ENCODE measurements at places on chromosomes 1 and 21.

GRCh38 chr1:29664711-29665110, 428.4 kb downstream of the PTPRU start:
- no peak for DNase-seq

GRCh38 chr1:58585166-58585565, 8.1 kb upstream of the TACSTD2 start:
- no peak for DNase-seq

- DNase-seq = no peak
Measured at GRCh38 chr1:202982715-202983430, 15.8 kb upstream of the CYB5R1 start.

DNA sequence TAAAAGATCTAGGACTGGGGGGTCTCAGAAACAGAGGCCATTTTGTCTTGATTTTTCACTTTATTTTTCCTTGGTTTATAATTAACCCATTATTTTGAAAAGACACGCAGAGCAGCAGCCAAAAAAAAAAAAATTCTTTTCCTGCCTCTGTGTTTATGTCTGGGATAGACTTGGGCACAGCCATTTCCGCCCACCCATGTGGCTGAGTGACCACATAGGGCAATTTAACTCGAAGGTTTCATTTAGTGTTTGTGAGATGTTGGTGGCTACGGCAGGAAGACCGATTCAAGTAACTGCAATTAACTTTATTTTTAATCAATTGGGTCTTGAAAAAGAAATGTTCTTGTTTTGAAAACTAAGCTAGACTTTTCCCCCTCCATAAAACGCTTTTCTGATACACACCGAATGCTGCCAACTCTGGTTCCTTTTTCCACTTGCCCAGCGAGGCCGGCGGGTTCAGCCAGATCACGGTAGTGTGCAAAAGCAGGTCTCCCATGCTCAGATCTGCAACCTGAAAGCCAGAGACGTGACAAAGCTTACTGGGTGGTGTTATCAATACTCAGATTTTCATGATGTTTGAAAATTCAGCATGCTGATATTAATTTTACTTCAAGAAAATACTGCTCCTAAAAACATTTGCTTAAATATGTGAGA, 97.4 kb upstream of the KRTAP19-8 start:
- no peak for DNase-seq

- no peak for DNase-seq
Measured at GRCh38 chr1:219731771-219732170, 118.9 kb upstream of the ZC3H11B start.

DNA sequence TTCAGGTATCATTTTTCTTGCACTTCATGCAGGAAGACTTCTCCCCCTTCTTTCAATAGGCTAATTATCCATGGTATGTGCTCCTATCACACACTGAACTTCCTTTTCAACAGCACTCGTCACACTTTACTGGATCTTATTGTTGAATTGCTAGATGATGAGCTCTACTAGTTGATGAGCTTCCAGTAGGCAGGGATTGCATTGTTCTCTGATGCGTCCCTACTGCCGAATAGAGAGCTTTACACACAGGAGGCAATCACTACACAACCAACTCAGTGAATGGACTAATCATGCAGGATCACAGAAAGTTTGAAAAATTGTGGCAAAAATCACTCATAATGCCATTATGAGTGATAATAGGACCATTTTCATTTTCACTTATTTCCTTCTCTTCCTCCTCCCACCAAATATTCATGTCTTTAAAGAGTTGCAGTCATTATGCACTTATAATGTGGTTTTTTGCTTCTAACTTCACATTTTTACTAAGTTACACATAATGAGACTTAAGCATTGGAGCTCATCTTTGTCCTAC, 128.1 kb upstream of the ZNF648 start:
- no peak for DNase-seq

GRCh38 chr1:46098027-46098712, 34.3 kb downstream of the PIK3R3 start:
- no peak for DNase-seq

GRCh38 chr21:25961042-25961441, 209.5 kb downstream of the APP start:
- no peak for DNase-seq

DNA sequence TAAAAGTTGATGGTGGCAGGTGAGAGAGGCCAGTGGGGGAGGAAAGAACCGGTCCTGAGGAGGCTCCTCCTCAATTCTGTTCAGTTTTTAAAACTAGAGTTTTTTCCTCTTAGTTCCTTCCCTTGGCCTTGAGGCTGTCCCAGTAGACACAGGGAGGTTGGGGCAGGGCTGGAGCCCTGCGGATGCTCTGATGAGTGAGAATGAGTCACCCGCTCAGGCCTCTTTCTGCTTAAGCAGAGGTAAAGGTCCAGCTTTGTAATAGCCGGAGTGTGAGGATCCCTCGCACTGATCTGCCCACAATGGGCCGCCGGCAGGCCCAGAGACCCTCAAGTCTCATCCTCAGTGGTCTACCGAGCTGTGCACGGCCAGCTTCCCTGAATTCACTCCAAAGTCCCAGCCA, 49.6 kb upstream of the IRF2BP2 start:
- DNase-seq = peak; percentile 32

Data from BJ (cell line).